ENCODE measurements at places on chromosomes 16 and 17. TPM values are rescaled to one million over a fixed set of nuclear protein-coding genes. Genes with fewer than 3 reads are reported as not detected.

- peaks cover 24% of the 10 kb centered on the region for H3K27me3 ChIP-seq
- H3K27ac ChIP-seq = no peak overlapping the region
- DNase-seq = no peak
- no peak overlapping the region for H3K4me3 ChIP-seq
- no peaks in the 10 kb centered on the region for H3K36me3 ChIP-seq
Measured at GRCh38 chr17:63474174-63474573, 2.7 kb upstream of the ACE start.

DNA sequence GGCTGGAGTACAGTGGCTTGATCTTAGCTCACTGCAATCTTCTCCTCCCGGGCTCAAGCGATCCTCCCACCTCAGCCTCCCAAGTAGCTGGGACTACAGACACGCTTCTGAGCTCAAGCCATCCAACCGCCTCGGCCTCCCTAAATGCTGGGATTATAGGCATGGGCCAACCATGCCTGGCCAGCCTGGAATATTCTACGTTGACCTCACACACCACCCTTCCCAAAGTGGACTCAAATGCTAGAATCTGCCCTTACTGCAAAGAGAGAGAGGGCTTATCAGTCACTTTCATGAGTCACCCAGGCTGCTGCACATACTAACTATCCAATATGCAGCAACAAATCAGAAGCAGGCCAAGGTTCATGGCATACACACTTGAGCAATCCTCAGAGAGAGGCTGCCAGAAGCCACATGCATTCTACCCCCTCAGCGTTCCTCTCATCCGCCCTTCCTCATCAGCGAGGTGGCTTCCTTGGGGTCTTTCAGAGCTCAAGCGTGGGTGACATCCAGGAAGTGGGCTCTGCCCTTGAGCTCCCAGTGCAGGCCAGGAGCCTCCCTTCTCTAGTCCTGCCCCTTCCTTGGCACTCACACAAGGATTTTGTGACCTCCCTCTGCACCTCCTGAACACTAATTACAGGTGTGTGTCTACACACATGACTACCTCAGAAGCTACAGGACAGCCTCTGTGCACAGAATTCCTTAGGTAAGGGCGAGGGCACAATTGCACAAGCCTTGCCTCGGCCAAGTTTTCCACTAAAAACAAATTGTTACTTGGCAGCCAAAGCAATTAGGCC is 24.8 kb upstream of the SIAH1 start:
- no peak for DNase-seq
- peaks cover 22% of the 10 kb centered on the region for H3K4me1 ChIP-seq
- no peak overlapping the region for H3K27ac ChIP-seq
- H3K27me3 ChIP-seq = no peaks in the 10 kb centered on the region
- no peaks in the 10 kb centered on the region for H3K36me3 ChIP-seq

- H3K27me3 ChIP-seq = peaks cover 14% of the 10 kb centered on the region
- H3K4me1 ChIP-seq = peaks cover 15% of the 10 kb centered on the region
- H3K27ac ChIP-seq = no peak overlapping the region
- H3K36me3 ChIP-seq = no peaks in the 10 kb centered on the region
Measured at GRCh38 chr17:21512307-21513011, 136.3 kb downstream of the KCNJ12 start.

GRCh38 chr17:76536511-76537287 is 810 bp downstream of the CYGB start:
- peak overlapping the region; percentile 9 for H3K4me3 ChIP-seq
- H3K4me1 ChIP-seq = peaks cover 14% of the 10 kb centered on the region
- no peak overlapping the region for H3K27ac ChIP-seq
- peak; percentile 75 for DNase-seq

DNA sequence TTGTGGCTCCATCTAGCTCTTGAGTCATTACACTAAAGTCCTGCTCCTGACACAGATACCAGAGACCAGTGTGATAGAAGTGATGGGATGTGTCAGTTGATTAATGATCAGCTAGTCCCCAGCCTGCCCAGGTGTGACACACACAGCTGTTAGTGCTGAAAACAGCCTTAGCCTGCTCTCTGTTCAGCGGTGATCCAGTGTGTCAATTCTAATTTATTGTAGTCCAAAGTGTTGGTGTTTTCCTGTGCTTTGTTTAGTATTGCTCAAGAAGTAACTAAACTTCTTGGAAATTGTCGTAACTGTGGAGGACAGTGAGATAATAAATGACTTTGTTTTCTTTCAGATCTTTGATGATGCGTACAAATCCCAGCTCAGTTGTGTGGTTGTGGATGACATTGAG is 92.3 kb downstream of the WNT3 start:
- no peaks in the 10 kb centered on the region for H3K27me3 ChIP-seq
- peaks cover 4% of the 10 kb centered on the region for H3K36me3 ChIP-seq
- no peak overlapping the region for H3K4me3 ChIP-seq
- peaks cover 13% of the 10 kb centered on the region for H3K4me1 ChIP-seq
- H3K27ac ChIP-seq = no peak overlapping the region

DNA sequence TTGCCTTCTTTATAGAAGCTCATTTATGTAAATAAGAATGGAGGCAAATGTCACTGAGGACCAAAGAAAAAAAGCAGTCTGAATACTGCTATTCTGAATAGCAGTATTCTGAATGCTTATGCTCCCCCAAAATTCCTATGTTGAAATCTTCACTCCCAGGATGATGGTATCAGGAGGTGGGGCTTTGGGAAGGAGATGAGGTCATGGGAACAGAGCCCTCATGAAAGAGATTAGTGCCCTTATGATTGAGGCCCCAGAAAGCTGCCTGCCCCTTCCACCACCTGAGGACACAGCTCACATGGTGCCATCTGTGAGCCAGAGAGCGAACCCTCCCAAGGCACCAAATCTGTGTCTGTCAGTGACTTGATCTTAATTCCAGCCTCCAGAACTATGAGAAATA is 28.8 kb downstream of the HEATR6 start:
- H3K4me3 ChIP-seq = no peak overlapping the region
- H3K27ac ChIP-seq = no peak overlapping the region
- no peaks in the 10 kb centered on the region for H3K4me1 ChIP-seq
- H3K27me3 ChIP-seq = no peaks in the 10 kb centered on the region

DNA sequence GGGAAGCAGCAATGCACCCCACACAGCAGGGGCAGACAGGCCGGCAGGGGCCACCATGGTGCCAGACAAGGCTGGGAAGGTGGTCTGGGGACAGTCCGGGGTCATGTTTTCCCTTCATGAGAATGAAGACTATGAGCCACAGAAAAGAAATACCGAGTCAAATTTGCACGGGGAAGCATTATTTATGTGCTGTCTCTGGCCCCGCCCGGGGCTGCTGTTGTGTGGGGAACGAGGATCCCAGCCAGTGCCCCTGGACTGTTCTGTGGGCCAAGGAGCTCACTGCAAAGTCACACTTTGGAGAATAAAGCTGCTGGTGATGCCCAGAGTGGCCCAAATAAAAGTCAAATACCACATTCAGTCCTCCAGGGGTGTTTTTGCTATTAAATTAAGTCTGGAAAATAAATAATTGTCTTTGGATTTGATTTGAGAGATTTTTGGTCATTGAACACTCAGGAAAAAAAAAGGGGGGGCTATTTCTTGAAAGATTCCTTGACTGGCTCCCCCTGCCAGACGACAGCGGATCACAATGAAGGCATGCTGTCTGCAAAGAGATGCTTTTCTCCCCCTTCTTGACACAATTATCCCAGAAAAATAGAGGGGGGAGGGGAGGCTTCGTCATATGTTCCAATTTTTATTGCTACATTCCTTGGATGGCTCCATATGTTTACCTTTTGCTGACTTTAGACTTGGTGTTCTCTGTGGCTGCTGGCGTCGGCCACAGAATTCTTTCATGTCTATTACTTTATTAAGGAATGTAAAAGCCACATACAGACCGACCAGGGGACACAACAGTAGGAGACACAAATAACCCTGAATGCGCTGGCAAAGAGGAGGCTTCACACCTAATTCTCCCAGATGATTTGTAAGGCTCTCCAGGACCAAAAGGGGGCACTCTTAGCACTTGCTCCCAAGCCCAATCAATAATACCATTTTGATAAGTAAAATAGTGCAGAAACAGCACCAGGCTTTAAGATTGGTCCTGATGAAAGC is 27.1 kb upstream of the ANKFN1 start:
- peak overlapping the region; percentile 9 for H3K27ac ChIP-seq
- no peaks in the 10 kb centered on the region for H3K36me3 ChIP-seq
- no peak overlapping the region for H3K4me3 ChIP-seq
- H3K4me1 ChIP-seq = peaks cover 22% of the 10 kb centered on the region

GRCh38 chr17:60392845-60393702 is 1.1 kb upstream of the USP32 start:
- H3K4me1 ChIP-seq = peaks cover 35% of the 10 kb centered on the region
- no peaks in the 10 kb centered on the region for H3K27me3 ChIP-seq
- H3K27ac ChIP-seq = peak overlapping the region; percentile 99
- no peak for DNase-seq
- H3K4me3 ChIP-seq = peak overlapping the region; percentile 85

- no peak overlapping the region for H3K4me3 ChIP-seq
- H3K4me1 ChIP-seq = peaks cover 42% of the 10 kb centered on the region
Measured at GRCh38 chr17:73343739-73344454, 32.1 kb upstream of the CDC42EP4 start.

DNA sequence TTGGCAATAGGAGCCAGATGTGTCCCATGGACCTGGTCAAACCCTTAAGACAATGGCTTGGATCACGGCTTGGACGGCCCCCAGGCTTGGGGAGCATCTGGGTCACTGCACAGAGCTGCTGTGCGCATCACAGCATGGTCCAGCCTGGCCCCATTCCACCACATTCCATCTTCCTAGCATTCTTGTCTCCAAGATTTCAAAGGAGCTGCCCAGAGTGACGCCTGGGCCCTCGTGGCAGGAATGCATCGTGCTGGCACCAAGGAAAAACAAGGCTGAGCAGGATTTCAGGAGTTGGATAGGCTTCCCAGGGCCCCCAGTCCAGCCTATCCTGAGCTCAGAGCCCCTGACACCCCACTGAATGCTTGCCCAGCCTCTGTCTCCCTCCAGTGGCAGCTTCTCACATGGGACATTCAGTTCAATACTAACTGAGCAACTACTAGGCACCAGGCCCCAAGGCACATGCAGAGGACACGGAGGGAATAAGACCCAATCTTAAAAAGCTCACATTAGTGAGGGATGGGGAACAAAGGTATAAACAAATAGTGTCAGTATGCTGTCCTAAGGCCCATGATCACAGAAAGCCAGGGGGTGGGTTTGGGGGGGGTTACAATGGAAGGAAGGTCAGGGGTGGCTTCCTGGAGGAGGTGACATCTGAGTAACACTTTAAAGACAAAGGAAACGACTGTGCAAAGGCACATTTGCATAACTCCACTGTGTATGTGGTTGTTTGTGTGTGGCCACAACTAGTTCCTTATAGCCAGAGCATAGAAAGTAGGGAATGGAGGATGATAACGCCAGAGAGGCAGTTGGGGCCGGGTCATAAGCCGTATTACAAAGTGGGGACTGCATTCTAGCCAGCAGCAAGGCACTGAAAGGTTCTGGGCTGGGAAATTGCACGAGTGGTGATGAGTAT is 34.1 kb downstream of the TK2 start:
- peak overlapping the region; percentile 97 for H3K27ac ChIP-seq
- H3K4me3 ChIP-seq = no peak overlapping the region
- H3K36me3 ChIP-seq = peaks cover 9% of the 10 kb centered on the region
- peaks cover 72% of the 10 kb centered on the region for H3K4me1 ChIP-seq
- H3K27me3 ChIP-seq = no peaks in the 10 kb centered on the region
- DNase-seq = no peak

DNA sequence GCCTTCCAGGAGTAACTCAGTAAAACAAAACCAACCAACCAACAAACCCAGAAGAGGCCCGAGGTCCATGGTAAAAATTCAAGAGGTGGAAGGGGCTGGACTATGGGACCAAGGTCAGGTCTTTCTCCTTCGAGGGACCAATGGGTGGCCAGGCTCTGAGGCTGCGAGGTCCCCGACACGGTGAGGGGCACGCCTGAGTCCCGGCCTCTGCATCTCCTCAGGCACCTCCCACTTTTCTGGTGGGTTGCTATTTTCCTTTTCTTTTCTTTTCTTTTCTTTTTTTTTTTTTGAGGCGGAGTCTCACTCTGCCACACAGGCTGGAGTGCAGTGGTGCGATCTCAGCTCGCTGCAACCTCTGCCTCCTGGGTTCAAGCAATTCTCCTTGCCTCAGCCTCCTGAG is 18.0 kb downstream of the CD7 start:
- H3K4me3 ChIP-seq = no peak overlapping the region
- no peak overlapping the region for H3K27ac ChIP-seq
- H3K27me3 ChIP-seq = no peaks in the 10 kb centered on the region
- peaks cover 28% of the 10 kb centered on the region for H3K4me1 ChIP-seq
- no peak for DNase-seq

DNA sequence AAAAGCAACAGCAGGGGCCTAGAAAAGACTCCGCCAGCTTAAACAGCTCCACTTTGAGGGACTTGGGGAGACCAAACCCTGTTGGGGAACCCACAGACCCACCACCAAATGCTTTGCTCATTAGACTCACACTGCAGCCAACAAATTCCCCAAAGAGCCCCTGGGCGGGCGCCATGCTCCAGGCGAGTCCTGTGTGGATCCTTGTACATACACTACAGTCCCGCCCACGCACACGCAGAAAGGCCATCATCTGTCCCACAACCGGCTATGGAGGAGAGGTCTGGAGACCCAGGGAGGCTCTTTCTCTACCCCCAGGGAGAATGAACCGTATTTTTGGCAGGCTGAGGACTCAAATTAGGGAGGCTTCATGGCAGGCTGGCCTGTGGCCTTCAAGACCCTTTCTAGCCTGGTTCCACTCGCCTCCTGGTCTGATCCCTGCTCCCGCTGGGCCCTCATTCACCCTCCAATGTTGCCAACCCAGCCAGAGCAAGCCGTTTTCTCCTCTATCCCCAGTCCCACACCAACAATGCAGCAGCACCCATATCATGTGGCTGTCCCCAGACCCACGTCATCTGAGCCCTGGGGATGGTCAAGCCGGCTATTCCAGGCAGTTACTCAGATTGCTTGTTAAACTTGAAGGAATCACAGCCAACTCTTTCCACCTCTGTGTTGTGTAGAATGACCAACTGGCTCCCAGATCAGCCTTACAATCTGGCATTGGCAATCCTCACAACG is 27.2 kb downstream of the ZNF423 start:
- peak overlapping the region; percentile 85 for H3K27ac ChIP-seq
- DNase-seq = no peak
- H3K27me3 ChIP-seq = no peaks in the 10 kb centered on the region
- no peak overlapping the region for H3K4me3 ChIP-seq

The KCNJ16 gene
- not detected for total RNA-seq

DNA sequence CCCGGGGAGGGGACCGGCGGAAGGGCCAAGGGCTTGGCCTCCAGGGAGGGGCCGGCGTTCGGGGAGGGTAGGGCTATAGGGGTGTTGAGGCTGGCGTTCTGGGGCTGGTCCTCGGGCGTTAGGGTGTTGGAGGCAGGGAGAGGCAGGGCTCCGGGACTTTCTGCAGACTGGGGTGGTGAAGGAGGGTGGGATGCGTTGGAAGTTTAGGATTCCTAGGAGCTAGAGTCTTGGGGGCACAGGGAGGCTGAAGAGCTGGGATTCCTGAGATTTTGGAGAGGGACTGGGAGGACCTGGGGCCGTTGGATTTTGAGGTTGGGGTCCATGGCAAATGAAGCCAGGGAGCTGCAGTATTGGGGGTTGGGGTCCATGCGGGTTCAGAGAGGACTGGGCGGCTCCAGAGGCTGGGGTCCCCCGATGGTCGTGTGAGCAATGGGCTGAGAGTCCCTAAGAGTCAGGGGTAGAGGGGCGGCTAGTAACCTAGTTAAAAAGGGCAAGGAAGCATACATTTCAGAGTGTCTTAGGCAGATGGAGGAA is 740 bp downstream of the NFATC2IP start:
- DNase-seq = no peak
- peak overlapping the region; percentile 85 for H3K27ac ChIP-seq
- H3K36me3 ChIP-seq = peaks cover 10% of the 10 kb centered on the region
- peaks cover 14% of the 10 kb centered on the region for H3K4me1 ChIP-seq
- H3K4me3 ChIP-seq = peak overlapping the region; percentile 96

The BAIAP3 gene
- total RNA-seq = 1.7 TPM

The TP53TG3 gene
- total RNA-seq = not detected

Measured in chondrocyte (in vitro differentiated cells).